Naive thymus-derived CD4-positive, alpha-beta T cell (primary cell): ENCODE measurements at places on chromosomes 12 and 14. TPM values are rescaled to one million over a fixed set of nuclear protein-coding genes. Genes with fewer than 3 reads are reported as not detected.

DNA sequence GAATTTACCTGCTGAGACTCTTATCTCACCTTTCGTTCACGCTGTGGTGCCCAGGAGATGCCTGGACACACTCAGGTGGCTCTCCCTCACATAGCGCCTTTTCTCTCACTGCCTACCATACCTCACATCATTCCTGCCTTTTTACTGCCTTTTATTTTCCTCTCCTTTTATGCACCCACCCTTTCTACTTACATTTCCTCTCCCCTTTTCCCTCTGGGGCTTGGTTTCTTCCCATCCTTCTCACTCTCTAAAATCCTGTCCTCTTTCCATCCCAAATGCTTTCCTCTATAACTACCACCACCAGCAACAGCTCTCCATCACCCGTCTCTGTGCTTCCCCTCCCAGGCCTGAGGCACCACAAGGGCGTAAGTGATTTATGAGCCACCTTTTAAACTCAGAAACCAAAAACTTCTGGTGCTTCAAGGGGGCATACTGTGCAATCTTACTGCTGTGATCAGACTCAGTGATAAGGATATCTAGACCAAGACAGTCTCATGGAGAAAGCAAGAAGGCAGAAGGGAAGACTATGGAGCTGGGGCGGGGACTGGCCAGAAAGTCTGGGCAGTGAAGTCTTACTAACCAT is 32.7 kb upstream of the SMUG1 start:
- H3K36me3 ChIP-seq = no peaks in the 10 kb centered on the region
- H3K27me3 ChIP-seq = no peaks in the 10 kb centered on the region
- H3K4me1 ChIP-seq = peaks cover 12% of the 10 kb centered on the region
- no peak for DNase-seq
- H3K4me3 ChIP-seq = no peak overlapping the region

- H3K4me3 ChIP-seq = no peak overlapping the region
- H3K36me3 ChIP-seq = no peaks in the 10 kb centered on the region
- H3K27me3 ChIP-seq = no peaks in the 10 kb centered on the region
- no peaks in the 10 kb centered on the region for H3K4me1 ChIP-seq
- H3K27ac ChIP-seq = no peak overlapping the region
Measured at GRCh38 chr14:57246933-57247657, 21.6 kb downstream of the EXOC5 start.

DNA sequence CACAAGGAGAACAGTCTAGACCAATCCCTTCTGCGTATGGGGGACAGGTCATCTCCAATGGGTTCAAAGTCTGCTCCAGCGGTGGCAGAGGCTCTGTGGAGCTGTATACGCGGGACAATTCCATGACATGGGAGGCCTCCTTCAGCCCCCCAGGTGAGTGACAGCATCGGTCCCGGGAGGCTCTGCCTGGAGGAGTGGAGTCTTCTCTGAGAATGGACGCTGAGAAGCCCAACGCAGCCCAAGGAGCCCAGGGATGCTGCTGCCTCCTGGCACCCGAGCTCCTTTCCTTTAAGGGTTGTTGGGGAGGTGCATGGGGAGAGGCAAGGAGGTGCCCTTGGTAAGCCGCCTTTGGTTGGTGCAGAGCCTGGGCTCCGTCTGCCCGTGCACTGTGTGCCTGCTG is 28.2 kb downstream of the ADGRD1 start:
- no peak for DNase-seq
- H3K4me1 ChIP-seq = no peaks in the 10 kb centered on the region
- H3K27me3 ChIP-seq = no peaks in the 10 kb centered on the region

DNA sequence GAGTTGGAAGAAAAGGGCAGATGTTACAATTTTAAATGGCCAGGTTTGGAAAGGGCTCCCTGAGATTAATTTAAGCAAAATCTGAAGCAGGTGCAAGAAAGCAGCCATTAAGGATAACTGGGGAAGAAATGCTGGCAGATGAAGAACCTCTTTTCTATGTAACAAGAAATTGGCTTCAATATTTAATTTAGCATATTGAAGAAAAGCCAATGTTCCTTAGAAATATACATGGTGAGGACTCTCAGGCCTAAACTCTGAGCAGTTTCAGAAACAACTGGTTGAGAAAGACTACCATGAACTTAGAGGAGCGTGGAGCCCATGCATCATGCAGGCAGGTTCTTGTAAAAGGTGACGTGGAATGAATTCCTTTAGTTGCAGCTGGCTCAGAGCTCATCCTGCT is 152.8 kb downstream of the LRIG3 start:
- no peaks in the 10 kb centered on the region for H3K27me3 ChIP-seq
- DNase-seq = no peak
- no peak overlapping the region for H3K27ac ChIP-seq

GRCh38 chr12:51923506-51924365 is 16.4 kb downstream of the ACVRL1 start:
- no peak overlapping the region for H3K27ac ChIP-seq
- no peaks in the 10 kb centered on the region for H3K27me3 ChIP-seq
- DNase-seq = peak; percentile 12
- H3K4me1 ChIP-seq = no peaks in the 10 kb centered on the region

Gene MDGA2
- total RNA-seq = not detected

Gene ATG101
- 22.3 TPM for total RNA-seq

DNA sequence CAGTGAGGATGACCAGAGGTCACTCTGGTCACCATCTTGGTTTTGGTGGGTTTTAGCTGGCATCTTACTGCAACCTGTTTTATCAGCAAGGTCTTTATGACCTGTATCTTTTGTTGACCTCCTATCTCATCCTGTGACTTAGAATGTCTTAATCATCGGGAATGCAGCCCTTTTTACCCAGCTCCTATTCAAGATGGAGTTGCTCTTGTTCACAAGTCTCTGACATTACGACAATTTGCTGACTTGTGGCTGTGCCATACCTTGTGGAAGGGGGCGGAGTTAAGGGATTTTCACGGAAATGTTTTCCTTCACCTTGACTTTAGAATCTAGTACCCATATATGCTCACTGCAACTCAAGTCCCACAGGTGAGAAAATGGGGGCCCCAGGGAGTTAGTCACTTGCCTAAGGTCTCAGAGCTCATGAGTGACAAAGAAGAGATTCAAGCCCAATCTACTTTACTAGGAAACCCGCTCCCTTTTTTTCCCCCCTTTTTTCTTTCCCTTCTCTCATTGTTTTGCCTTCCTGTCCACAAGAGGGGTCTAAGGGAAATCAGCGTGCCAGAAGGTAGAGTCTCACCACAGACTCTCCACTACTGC is 2.7 kb upstream of the MAP1LC3B2 start:
- H3K27me3 ChIP-seq = no peaks in the 10 kb centered on the region
- no peak overlapping the region for H3K27ac ChIP-seq
- no peak for DNase-seq
- no peak overlapping the region for H3K4me3 ChIP-seq
- H3K36me3 ChIP-seq = no peaks in the 10 kb centered on the region

Gene TAS2R31
- 6.2 TPM for total RNA-seq

DNA sequence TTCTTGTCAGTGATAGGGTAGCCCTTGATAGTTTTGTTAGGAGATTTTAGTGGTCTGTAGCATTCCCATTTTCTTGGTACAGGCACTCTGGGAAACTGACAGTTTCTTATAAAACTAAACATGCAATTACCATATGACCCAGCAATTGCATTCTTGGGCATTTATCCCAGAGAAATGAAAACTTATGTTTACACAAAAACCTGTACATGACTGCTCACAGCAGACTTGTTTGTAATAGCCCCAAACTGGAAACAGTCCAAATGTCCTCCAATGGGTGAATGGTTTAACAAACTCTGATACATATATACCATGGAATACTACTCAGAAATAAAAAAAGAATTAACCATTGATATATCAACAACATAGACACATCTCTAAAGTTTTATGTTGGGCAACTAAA is 75.5 kb downstream of the BORCS5 start:
- H3K27ac ChIP-seq = no peak overlapping the region
- H3K36me3 ChIP-seq = no peaks in the 10 kb centered on the region
- H3K4me1 ChIP-seq = peaks cover 8% of the 10 kb centered on the region
- H3K4me3 ChIP-seq = no peak overlapping the region

DNA sequence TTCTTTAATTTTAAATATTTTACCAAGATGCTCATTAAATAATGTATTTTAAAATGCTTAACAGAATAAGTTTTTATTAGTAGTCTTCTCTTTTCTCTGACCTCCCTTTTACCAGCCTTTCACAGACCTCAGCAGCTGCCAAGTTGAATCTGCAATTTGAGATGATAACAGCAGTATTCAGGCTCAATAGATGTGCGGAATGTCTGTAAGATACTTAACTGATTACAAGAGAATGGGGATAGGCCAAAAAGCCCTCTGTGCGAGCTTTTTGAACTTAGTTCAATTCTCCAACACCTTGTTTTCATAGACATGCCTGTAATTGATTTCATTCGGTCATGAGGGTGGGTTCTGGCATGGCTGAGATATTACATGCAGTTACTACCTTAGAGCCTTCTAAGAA is 277.2 kb downstream of the TMTC2 start:
- no peak overlapping the region for H3K4me3 ChIP-seq
- no peak for DNase-seq
- no peaks in the 10 kb centered on the region for H3K36me3 ChIP-seq
- H3K27me3 ChIP-seq = no peaks in the 10 kb centered on the region
- H3K27ac ChIP-seq = no peak overlapping the region

Gene B4GALNT3
- total RNA-seq = 1.1 TPM

Gene TAS2R13
- total RNA-seq = 1.1 TPM

Gene HOXC10
- not detected for total RNA-seq

Gene CEP83
- 13.2 TPM for total RNA-seq

GRCh38 chr14:21317398-21317797 is 37.5 kb downstream of the RPGRIP1 start:
- H3K4me1 ChIP-seq = peaks cover 7% of the 10 kb centered on the region
- H3K4me3 ChIP-seq = no peak overlapping the region
- DNase-seq = no peak
- H3K27me3 ChIP-seq = no peaks in the 10 kb centered on the region
- H3K36me3 ChIP-seq = no peaks in the 10 kb centered on the region

DNA sequence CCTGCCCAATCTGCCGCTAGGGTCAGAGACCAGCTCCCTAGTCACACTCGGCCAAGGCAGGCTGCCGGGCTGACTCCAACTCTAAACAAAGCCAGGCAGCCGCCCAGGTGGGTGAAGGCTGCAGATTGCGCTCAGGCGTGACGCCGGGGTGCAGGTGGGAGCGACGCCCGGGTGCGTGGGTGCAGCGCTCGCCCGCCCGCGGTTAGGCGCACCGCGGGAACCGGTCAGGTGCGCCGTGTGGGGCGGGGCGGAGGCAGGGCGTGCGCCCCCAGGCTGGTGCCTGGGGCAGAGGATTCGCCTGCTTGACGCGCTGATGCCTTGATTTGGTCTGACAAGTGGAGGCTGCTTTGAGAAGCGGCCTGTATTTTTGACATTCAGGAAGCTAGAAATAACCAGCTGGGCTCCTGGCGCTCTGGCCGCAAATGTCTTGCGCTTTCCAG is 126.7 kb upstream of the HIF1A start:
- peak overlapping the region; percentile 26 for H3K27ac ChIP-seq
- DNase-seq = peak; percentile 73
- no peaks in the 10 kb centered on the region for H3K36me3 ChIP-seq

DNA sequence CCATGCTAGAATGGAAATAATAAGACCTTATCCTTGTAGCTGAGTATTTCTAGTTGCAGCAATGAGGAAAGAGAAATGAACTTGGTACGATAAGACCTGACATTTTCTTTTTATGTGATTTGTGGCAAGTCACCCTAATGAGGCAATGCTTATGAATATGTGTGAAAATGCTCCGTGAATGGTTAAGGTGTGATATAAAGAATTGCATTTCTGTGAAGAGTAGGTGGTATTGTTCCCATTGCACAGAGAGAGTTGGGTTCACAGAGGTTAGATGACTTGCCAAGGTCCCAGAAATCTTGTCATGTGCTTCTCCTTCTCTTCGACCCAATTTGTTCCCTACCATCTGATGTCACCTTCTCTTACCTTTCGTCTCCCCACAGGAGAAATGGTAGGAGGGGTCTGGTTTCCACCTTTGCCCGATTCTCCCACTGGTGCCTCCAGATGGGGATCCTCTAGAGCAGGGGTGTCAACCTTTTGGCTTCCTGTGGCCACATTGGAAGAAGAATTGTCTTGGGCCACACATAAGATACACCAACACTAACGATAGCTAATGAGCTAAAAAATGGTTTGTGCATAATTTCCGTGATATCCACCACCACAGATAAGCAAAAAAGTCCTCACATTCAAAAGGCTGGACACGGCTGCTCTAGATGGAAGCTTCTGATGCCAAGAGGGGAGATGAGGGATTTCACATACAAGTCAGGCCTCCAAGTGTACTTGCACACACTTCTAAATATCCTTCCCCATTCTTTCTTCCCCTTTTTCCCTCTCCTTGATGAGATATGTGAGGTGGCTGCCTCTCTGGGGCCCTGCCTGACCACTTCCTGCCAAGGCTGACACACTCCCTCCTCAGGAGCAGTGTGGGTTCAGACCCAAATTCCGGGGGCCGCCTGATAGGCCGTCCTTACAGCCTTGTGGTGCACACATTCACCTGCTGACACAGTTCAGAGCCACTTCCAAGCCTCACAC is 96.1 kb downstream of the PLXNC1 start:
- no peak for DNase-seq
- peaks cover 31% of the 10 kb centered on the region for H3K4me1 ChIP-seq
- H3K27ac ChIP-seq = no peak overlapping the region
- H3K36me3 ChIP-seq = peaks cover 7% of the 10 kb centered on the region
- H3K4me3 ChIP-seq = no peak overlapping the region

DNA sequence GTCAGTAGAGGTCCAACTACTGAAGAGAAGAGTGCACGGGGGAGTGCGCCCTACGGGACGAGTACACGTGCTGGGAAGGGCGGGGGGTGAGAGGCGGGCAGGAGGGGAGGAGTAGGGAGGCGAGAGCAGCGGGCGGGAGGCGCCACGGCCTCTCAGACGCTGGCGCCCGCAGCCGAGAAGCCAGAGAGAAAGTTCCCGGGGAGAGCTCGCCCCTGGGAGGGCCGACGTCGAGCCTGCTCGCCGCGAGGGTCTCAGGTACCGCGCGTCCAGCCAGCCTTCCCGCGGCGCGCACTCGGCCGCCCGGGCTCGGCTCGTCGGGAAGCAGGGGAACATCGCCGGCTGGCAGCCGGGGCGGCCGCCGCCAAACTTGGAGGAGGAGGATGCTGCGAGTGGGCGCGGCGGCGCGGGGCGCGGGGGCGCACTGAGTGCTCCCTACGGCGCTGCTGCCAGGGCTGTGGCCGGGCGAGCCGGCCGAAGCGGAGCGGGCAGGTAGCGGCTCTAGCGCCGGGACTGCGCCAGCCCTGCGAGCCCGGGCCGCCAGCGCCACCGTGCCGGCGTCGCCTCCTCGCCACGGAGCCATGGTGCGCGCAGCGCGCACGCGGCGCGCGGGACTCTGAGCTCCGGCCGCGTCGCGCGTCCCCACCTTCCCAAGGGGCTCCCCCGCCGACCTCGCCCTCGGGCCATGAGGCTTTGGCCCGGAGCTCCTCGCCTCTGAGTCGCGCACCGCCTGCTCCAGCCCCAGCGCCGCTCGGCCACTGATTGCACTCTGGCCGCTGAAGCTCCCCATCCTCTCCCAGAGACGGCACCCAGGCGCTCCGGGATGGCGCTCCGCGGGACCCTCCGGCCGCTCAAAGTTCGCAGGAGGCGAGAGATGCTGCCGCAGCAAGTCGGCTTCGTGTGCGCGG is at the start of gene SLC24A4:
Gene SLC24A4 (plus strand): TSS at position 155 of the 905 bp plus-strand sequence. CDS start 666 bp downstream, at position 821.
- no peak within 1 kb of the TSS for H3K27ac ChIP-seq
- H3K4me1 ChIP-seq = no peaks in the 10 kb centered on the region
- DNase-seq = no peak
- H3K27me3 ChIP-seq = no peaks in the 10 kb centered on the region
- H3K4me3 ChIP-seq = no peak within 1 kb of the TSS
